ENCODE measurements at places on chromosomes 1 and 21. TPM values are rescaled to one million over a fixed set of nuclear protein-coding genes. Genes with fewer than 3 reads are reported as not detected.

SPRR2E gene
- not detected for total RNA-seq

OR2AK2 gene
- not detected for total RNA-seq

FLG2 gene
- not detected for total RNA-seq

ADCY10 gene
- not detected for total RNA-seq

PGLYRP4 gene
- not detected for total RNA-seq

LRRC39 gene
- not detected for total RNA-seq
